ENCODE measurements at places on chromosomes 2 and 18. TPM values are rescaled to one million over a fixed set of nuclear protein-coding genes. Genes with fewer than 3 reads are reported as not detected.

GRCh38 chr18:12934454-12935071 is 13.2 kb upstream of the SEH1L start:
- peak; percentile 64 for DNase-seq

DNA sequence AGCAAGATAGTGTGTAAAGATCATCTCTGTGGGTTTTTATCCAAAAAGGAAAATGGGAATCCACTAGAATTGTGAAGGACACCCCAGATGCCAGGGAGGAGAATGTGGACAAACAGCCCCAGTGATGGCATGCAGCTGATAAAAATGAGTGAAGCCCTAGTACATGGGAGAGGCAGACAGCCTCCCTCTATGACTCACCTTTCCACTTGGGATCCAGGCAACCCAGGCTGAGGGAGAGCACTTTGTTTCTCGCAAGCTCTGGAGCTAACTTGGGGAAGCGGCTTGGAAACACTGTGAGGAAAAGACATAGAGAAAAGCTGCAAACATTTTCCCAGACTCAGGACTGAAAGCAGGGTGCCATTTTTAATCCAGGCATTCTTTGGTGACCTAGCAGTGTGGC is 5.3 kb upstream of the FLACC1 start:
- DNase-seq = peak; percentile 21

Gene MAP4K3
- total RNA-seq = 58.1 TPM

DNA sequence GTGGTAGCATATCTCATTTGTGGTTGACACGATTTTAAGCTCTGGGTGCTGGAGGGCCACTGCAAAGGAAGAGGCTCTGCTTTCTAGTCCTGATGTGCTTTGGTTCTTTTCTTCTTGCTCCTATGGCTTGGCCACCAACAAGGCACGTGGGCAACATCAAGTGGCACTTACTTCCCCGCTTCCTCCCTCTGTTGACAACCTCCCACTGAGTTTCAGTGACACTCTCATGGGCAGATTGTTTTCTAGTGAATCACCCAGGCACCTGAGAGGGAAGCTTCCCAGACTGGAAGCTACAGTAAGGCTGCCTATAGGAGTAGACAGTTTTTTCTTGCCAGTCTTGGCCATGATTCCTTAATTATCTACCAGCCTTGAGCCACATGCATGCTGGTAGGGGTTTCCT is 89.0 kb downstream of the NBAS start:
- DNase-seq = no peak

Gene SCN1A
- not detected for total RNA-seq

DNA sequence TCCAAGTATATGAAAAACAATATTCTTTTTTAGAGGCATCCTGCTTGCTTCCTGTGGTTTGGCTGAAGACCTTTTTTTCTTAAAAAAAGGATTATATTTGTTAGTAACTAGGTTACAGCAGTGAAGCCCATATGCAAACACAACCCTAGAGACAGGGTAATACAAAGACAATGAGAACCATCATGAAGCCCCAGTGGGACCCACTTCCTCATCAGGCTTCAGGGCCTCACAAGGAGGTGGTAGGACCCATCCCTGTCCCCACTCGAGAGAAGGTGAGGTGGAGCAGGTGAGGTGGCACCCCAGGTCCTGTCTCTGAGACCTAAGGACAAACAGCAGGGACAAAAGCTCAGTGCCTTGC is 80.3 kb downstream of the EDAR start:
- no peak for DNase-seq

GRCh38 chr2:136014411-136014810 is 29.0 kb upstream of the DARS1 start:
- DNase-seq = no peak

DNA sequence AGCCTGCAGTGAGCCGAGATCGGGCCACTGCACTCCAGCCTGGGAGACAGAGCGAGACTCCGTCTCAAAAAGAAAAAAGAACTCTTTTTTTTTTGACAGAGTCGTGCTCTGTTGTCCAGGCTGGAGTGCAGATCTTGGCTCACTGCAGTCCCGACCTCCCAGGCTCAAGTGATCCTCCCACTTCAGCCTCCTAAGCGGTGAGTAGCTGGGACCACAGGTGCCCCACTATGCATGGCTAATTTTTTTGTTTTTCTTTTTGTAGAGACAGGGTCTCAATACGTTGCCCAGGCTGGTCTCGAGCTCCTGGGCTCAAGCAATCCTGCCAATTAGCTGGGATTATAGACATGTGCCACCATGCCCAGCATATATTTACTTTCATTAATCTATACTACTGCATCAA is 12.5 kb upstream of the INO80D start:
- no peak for DNase-seq

Gene TUBA3E
- total RNA-seq = not detected

Gene FIGN
- total RNA-seq = 30.3 TPM

DNA sequence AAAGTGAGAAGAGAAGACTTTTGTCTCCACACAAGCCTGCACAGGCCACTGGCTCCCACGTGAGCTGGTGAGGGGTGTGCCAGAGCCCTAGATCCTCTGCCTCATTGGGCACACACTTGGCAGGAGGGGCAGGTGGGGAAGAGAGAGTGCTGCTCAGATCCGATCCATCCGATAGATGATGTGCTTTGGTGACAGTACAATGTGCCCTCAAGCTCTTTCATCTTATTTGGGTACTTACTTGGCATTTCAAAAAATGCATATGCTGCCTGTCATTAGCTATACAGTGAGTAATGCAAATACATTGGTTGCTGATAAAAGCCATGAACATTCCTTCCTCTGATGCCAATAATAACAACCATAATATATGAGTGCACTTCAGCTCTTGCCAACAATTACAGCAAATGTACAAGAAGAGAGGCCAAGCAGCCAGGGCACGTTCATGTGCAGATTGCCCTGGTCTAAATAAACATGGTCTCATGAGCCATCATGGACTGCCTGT is 255.3 kb downstream of the VAPA start:
- peak; percentile 71 for DNase-seq

GRCh38 chr2:8216397-8216796 is 465.5 kb upstream of the ID2 start:
- no peak for DNase-seq

Data from astrocyte (in vitro differentiated cells and primary cell).